ENCODE measurements at places on chromosomes 2 and 18.

DNA sequence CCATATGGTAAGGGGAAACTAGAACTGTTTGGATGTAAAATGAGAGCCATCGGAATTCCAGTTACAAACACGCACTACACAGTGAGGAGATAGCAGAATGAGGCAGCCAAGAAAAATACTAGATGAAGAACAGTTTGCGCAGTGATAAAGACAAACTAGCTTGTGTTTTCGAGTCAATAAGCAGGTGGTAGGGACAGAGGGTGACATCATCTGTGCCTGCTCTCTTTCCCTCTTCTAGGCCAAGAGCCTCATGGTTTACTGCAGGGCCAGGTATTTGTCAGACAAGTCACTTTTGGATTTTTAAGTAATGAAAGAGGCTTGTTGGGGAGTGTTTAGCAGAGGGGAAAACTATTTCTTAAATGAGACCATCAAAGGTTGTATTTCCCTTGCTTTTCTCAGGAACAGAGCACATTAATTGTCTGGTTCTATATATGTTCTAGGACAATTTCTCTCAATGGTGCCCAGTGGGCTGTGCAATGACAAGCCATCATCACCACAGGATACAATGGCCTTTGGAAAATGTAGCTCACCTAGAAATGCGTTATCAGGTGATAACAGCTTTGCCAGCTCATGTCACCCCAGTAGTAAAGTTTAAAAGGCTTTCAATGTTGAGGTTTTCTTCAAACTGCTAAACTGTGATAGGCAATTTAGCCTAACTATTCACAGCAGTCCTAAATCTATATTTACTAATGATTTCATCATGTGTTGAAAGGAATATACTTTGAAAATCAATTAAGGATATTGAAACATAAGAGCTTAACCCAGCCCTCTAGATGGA is 1210.3 kb upstream of the ZEB2 start:
- no peak for DNase-seq

GRCh38 chr18:76619621-76620315 is 124.7 kb upstream of the ZNF516 start:
- DNase-seq: peak; percentile 82

- no peak for DNase-seq
Measured at GRCh38 chr2:151891566-151892194, 63.5 kb upstream of the ARL5A start.

DNA sequence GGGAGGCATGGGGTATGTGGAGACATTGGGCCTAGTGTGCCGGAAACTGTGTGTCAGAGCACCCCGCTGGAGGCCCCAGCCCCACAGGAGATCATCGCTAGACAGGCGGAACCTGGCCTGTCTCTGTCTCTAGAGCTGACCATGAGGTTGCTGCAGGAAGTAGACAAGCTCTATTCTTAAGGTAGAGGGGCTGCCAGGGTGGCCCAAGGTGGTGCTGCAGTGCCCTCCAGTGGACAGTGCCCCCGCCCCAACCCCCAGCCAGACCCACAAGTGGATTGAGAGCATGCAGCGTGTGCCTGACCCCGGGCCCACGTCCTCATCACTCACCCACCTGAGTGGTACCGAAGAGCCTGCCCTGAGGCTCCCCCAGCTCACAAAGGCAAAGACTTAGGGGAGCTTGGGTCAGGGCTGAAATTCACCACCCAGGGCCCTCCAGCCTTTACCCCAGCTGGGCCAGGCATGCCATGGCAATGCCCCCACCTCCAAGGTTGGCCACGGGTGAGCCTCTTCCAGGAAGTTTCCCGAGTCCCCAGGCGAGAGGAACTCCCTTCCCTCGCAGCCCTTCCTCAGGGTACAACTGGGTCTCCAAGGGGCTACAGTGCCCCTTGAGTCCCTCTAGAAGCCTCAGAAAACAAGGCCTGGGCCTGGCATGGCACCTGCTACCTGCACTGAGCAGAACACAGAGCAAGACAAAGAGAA is 155.0 kb downstream of the TTC32 start:
- peak; percentile 93 for DNase-seq

DNA sequence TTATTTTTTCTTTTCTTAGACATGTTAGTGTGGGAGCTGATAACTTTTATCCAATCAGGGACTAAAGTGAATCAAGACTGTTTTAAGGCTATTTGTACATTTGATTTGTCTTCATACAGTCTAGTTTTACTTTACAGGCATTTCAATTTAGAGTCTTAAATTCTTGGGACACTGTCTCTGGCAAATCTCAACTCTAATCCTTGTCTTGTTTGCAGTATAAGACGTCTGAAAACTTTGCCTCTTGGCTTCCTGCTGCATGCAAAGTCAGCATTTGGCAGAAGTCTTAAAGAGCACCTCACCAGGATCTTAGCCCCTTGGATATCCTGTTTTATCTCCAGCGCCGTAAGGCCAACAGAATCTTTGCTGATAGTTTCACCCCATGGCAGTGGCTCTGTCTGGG is 30.3 kb downstream of the SPOPL start:
- DNase-seq: no peak

- DNase-seq: no peak
Measured at GRCh38 chr2:45986509-45986908, 310.7 kb upstream of the EPAS1 start.

GRCh38 chr2:181954538-181954883 is 31.1 kb upstream of the PPP1R1C start:
- DNase-seq: no peak

GRCh38 chr2:52844701-52845423 is 922.7 kb upstream of the CHAC2 start:
- DNase-seq: peak; percentile 2

GRCh38 chr18:60506190-60506589 is 133.6 kb upstream of the MC4R start:
- no peak for DNase-seq

GRCh38 chr2:157845081-157845480 is 31.0 kb downstream of the ACVR1 start:
- DNase-seq: no peak

DNA sequence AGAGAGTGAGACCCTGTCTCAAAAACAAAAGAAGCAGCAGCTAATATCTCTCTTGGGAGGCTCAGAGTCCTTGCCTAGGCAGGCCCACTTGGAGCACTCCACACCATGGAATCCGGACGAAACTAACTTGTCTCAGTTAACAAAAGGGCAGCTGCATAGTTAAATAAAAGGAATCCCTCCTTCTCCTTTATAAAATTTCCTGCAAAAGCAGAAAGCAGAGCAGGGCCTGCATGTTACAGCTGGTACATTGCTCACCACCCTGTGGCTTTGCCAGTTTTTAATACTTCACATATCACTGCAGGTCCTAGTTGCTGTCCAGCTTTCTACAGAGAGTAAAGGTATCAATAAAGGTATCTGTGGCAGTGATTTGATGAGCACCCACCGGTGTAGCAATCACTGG is 93.6 kb downstream of the ASAP2 start:
- DNase-seq: no peak

DNA sequence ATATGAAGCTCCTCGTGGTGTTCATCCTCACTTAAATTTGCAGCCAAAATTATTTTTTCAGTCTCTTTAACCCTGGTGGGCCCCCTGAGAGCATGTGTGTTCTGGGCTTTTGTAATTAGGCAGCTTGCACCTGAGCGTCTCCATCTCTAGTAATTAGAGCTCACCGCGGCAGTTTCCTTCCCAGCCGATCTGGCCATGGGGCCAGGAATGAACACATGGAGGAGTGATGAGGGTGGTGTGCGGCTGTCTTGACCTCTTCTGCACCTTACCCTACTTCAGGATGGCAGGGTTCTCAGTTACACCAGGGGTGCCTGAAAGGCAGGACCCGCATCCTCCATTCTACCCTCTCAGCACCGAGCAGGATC is 98.5 kb downstream of the AFF3 start:
- DNase-seq: no peak

DNA sequence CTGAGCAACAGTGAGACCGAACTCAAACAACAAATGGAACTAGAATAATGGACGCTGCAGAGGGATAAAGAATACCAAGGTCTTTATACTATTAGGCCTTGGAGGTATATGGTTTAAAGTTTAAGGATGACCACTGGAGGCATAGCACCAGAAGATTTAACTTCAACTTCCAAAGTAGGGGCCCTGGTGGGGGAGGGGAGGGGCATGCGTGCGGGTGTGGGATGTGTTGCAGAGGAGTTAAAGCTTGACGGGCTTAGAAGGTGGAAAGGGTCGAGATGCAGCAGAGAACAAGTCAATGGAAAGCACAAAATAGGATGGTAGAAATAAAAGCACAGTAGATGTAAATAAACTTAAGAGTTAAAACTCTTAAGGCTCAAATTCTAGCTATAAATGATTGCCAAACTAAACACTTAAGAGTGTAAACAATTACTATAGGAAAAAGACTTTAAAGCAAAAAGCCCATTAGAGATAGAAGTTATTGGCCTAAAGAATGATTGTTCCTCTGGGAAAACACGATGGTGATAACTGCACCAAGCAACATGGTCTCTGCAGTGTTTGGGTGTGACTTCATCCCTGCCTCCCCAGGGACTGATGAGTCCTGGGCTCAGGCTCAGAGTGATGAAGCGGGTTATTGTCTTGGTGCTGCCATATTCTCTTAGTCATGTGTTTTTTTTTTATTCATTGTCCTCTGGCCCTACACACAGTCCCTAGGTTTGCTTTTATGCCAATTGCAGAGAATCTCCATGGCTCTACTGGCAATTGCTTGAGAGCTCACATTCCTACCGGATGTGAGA is 13.0 kb downstream of the RRM2 start:
- DNase-seq: no peak

- DNase-seq: peak; percentile 93
Measured at GRCh38 chr2:199471443-199472057, 13.8 kb upstream of the SATB2 start.

GRCh38 chr18:35578481-35578880 is 3.1 kb upstream of the GALNT1 start:
- DNase-seq: no peak

DNA sequence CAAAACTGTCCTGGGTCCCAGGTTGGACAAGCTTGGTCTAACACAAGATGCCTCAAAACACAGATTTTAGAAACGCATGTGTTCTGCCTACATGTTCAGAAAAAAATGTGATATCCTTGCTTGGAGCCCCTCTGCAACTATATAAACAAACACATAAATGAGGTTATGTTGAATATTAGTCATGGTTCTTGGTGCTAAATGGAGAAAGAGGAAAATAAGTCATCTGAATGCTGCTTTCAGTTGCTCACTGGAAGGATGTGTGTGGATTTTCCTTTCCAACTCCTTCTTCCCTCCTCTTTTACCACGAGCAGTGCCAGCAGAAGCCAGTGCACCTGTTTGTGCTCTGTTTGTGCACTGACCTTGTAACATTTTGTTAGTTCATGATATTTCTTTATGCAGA is 85.3 kb downstream of the PIEZO2 start:
- no peak for DNase-seq

- DNase-seq: no peak
Measured at GRCh38 chr2:156192468-156192867, 140.1 kb downstream of the NR4A2 start.

GRCh38 chr2:150609831-150610582 is 122.5 kb upstream of the RND3 start:
- DNase-seq: no peak

DNA sequence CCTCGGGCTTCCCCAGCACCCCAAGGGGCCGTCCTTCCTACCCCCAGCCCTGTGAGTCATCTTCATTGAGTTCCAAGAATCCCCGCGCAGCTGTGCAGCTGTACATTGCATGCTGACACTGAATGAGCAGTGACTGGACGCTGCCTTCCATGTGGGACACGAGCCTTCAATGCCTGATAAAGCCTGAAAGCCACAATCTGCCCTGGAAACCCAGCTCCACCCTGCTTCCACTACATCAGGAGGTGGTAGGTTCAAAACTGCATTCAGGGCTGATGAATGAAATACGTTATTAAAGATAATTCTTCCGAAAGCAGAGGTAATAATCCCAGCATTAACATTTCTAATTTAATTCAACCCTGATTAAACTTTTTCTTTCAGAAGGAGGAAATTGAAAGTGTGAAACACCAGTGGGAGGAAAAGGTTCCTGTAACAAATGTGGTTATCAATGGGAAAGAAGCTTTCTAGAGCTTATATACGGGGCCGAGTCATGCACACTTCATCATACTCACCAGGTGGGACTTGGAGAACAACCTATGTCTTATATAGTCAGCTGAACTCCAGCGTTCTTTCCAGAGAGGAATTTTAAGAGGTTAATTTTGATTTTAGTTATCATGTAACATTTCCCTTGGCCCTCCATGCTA is 360.1 kb downstream of the LPIN1 start:
- no peak for DNase-seq

- no peak for DNase-seq
Measured at GRCh38 chr18:68840554-68841263, 42.8 kb downstream of the CCDC102B start.

GRCh38 chr18:79760881-79761280 is 36.9 kb upstream of the KCNG2 start:
- no peak for DNase-seq

DNA sequence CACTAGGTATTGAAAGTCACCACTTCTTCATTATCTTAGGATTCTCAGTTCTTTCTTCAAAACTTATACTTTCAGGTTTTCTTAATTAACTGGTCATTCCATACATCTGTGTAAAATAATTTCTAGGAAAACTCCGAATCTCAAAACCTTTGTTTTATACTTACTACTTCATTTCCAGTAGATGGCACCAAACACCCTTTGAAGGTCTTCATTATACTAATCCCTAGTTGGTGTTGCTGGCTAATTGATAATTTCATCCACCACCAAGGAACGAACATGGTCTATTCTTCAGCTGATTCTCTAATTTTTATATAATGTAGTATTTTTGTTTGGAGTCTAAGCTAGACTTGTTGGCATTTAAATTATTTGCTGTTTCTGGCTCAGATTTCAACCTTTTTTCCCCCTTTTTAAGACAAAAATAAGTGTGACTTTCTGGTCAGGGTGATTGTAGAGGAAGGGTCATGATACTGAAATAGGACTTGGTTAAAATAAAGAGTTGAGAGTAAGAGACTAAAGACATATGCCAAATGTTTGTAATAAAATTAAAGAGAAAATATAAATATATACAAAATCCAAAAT is 2.8 kb upstream of the MXD1 start:
- DNase-seq: peak; percentile 55

GRCh38 chr2:217249121-217250012 is 389.5 kb upstream of the TNP1 start:
- DNase-seq: no peak

DNA sequence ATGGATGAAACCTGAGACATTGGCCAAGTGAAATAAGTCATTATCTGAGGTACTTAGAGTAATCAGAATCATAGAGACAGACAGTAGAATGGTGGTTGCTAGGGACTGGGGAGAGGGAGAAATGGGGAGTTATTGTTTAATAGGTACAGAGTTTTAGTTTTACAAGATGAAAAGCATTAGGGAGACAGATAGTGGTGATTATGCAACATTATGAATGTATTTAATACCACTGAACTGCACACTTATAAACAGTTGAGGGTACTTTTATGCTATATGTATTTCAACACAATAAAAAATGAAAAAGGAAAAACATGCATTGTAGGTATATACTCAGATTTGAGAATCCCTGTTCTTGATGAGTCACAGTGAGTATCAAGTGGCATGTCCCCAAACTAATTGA is 59.7 kb downstream of the EPC2 start:
- DNase-seq: no peak
